ENCODE measurements at places on chromosomes 3 and 15. TPM values are rescaled to one million over a fixed set of nuclear protein-coding genes. Genes with fewer than 3 reads are reported as not detected.

The IP6K2 gene
- total RNA-seq = 59.6 TPM

The TNFAIP8L3 gene
- 6.8 TPM for total RNA-seq

The IGDCC3 gene
- not detected for total RNA-seq

DNA sequence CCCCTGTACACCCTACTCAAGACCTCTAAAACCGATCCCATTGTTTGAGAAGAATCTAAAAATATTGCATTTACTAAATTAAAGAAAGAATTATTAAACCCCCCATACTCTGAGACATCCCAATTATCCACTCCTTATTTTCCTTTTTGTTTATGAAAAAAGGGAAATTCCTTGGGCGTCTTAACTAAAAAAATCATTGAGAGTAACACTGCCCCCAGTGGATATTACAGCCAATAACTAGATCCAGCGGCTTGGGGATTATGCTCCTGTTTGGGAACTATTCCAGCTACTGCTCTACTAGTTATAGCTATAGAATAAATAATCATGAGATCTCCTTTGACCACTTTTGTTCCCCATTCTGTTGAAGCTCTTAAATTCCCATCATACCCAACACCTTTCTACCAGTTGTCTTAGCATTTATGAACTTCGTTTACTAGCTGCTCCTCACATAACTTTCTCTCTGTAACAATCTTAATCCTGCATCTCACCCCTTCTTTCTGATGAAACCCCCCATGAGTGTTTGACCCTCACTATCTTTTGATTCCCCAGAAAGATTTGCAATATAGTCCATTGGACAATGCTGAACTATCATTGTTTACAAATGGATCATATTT lies 12.7 kb upstream of the CFAP91 start:
- DNase-seq = peak; percentile 78

GRCh38 chr3:30547716-30548115 lies 58.7 kb upstream of the TGFBR2 start:
- no peak for DNase-seq

DNA sequence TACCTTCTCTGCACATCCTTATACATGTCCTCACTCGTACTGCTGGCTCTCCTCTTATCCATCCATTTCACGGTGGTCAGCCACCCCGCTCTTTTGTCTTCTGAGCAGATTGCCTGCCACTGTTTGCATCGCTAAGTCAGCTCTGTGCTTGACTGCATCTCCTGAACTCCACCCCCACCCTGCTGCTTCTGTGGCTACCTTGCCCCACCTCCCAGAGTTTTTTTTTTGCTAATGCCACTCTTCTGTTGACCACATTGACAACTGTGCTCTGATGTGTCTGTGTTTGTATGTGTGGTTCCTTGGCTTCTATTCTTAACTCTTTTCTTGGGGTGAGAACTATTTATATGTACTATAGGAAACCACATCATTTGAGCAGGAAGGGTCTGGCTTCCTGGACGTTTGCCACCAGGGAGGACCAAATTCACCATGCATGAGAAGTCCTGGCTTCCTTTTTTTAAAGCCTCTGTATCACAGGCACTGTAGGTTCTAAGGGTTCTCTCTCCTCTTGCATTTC lies 12.8 kb upstream of the MTMR10 start:
- no peak for DNase-seq

DNA sequence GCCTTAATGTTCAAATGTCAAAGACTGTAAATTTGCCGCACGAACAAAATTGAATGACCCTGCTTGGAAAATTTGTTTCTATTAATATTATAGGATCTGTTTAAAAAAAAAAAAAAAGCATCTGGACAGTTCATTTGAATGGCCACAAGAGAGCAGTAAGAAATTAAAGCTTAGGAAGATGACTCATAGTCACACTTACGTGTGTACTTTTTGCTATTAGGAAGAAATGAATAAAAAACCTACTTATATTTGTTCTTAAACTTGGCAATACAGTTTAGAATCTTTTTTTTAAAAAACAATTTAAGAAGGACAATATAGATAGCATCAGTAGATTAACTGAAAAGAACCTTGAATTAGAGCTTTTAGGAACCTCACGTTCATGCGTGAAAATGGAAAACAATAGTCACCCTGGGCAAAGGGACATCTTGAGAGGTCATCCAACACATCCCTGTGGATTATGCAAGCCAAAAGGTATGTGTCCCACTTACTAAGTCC lies 621.8 kb downstream of the MECOM start:
- DNase-seq = peak; percentile 88

DNA sequence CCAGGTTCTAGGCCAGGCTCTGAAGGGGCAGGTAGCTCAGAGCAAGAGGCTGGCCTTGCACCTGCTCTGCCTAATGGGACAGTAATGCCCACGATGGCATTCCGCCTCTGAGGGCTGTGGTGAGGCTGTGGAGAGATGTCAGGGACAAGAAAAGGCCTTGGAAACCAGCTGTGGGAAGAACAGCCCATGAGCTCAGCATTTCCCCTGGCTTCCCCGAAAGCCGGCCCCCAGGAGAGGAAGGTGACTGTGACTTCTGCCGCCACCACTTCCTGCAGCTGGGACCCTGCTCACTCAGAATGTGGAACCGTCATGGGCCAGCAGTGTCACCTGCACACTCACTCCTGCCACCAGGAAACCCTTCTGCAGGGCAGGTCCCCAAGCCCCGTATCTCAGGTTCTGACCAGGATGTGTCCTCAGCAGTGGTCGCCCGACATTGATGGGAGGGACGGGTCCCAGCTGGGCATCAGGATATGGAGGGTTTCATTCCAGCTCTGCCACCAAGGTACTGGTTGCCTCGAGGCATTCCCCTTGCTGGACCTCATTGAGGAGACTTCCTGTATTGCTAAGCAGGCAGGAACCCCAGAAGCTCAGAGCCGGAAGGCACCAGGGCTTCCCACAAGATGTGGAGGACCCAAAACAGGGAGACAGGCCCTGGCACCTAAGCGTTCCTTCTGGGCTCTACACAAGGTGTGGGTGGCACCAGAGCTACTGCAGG lies 30.7 kb downstream of the SEMA7A start:
- DNase-seq = no peak

DNA sequence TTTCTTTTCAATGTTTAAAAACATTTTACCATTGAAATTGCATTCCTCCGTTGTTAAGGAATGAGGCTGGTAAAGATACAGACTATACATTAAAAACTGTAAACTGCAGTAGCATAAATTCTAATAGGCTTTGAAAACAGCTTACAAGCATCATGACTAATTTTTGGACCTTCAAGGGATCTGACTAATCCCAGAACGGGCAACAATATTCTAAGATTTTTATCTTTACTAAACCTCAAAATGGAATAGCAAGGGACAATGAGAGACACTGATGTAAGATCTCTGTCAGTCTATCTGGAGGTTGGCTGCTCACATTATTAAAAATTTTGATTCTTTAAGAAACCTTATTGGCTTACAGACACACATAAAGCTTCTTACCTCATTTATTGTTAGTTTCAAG lies 74.7 kb downstream of the BTD start:
- peak; percentile 78 for DNase-seq

DNA sequence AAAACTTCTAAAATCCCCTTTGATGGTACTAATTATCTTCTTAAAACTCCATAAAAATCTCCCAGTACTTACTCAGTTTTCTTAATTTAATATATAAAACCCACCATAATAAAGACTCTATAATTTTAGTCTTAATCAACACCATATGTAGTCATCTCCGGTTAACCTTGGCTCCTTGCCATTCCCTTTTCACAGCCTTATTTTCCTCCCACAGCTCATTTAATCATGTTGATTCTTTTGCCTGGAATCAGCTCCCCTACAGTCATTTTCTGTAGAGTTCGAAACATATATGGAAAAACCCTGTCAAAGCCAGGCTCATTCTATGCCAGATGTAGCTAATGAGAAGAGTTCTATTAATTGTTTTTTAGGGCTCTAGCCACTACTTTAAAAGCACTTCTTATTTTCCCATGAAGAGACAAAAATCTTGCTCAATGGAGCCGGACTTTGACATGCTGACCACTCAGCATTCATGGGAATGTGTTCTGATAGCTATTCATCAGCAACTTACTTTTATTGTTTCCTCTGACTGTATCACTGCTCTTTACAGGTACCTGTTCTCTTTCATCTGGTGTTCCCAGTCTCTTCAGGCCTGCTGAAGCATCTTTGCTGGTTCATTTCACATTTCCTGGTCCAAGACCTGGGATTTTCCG lies 573.4 kb downstream of the NAALADL2 start:
- peak; percentile 75 for DNase-seq

Measured in GM23248 (cell line).